AG09319 (cell line): ENCODE measurements at places on chromosomes 3 and 15.
A peak's percentile ranks its signal among the peaks of the same experiment; 100 is the strongest.

- DNase-seq: peak; percentile 79
Observed at GRCh38 chr3:40299721-40300335, 9.7 kb upstream of the EIF1B start.

DNA sequence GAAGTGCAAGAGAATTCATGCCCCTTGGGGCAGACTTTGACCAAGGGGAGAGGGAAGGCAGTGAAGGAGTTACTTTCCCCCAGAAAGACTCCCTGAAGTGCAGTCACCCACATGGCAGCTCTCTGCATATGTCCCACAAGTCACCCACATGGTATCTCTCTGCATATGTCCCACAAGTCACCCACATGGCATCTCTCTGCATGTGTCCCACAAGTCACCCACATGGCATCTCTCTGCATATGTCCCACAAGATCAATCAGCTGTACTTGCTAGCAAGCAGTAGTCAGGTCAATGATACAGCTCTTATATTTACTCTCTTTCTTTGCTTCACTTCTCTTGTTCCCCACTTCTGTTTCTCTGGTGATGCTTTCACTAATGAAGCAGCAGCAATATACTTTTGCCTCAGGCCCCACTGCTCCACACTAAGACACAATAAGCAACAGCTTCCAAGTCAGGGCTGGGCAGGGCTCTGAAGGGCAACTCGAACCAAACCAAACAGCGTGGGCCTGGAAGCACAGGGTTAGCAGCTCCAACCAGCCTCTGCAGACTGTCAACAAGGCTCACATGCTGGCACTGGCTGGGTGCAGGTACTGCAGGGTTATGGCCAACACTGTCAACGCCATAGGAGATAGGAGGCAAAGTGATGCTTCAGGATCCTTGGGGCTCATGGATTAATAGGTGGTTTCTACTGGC, 46.7 kb downstream of the THBS1 start:
- DNase-seq: no peak

DNA sequence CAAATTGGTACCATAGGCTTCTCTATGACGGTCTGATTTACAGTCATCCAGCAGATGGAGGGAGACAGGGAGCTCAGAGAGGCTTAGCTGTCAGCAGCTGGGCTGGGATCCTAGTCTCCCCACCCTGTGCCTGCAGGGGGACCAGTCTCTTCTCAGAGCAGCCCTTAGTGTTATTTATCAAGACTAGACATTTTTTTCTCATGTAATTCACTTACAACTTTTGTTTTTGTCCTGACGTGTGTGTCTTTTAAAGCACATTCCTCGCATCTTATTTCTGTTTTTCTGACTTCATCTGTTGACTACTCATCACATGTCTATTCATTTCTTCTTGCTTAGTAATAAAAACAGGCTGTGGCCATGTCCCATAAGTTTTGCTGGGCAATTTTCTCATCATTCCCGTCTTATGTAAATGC, 116.1 kb downstream of the KLF13 start:
- peak; percentile 57 for DNase-seq

GRCh38 chr3:49593041-49593440, 38.8 kb downstream of the BSN start:
- DNase-seq: no peak

- DNase-seq: peak; percentile 25
Observed at GRCh38 chr3:189724356-189724755, 93.2 kb downstream of the TP63 start.

- DNase-seq: no peak
Observed at GRCh38 chr15:66661432-66662096, 40.5 kb upstream of the SMAD6 start.

GRCh38 chr3:189702066-189702646, 71.0 kb downstream of the TP63 start:
- DNase-seq: no peak

GRCh38 chr15:99509686-99510461, 55.9 kb upstream of the MEF2A start:
- DNase-seq: no peak

DNA sequence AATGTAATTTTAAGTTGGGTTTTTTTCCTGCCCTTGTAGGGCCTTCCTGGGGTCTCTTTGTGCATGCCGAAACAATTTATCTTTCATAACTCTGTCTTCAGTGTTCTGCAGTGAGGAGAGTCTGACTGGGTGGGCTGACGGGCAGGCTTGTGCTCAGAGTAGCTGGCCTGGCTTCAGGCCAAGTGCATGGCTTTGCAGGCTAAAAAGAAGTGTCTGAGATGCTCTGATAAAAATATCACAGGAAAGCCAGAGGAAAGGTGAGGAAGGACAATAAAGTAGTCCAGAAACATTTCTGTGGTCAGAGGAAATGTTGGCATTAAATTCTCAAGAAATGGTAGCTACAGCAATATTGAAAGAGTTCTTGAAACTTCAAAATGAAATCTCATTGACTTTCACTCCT, 25.5 kb downstream of the ST3GAL6 start:
- no peak for DNase-seq

DNA sequence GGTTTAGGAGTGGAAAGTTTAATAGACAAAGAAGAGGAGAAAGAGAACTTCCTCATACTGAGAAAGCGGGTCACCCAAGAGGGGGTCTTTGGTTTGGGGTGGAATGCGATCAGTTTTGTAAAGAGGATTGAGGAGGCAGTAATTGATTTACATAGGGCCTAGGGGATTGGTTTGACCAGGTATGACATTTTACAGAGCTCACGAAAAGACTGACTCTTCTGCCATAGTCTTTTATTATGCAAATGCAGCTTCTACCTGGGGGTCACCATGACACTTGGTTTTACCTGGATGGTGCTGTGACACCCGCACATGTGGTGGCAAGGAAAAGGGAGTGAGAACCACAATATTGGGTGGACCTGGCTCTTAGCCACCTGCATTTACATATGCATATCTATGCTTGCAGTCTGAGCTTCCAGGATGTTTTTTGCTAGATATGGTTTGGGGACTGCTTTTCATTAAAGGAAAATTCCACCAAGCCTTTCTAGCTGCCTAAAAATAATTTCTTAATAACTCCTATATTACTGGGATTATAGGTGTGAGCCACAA, 6.9 kb upstream of the NME9 start:
- DNase-seq: no peak

- DNase-seq: no peak
Observed at GRCh38 chr3:113245761-113246161, 34.4 kb downstream of the BOC start.

DNA sequence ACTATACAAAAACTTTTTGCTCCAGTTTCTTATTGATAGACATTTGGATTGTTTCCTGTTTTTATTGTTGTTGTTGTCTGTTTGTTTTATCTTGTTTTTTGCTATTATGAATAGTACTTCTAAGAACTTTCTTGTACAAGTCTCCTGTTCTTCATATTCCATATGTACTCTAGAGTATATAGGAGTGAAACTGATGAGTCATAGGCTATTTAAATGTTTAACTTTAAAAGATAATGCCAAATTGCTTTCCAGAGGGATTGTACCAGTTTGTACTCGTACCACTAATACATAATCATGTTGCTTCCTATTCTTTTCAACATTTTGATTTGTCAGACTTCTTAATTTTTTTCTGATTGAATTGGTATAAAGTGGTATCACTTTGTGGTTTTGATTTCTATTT, 19.6 kb downstream of the LRRC49 start:
- no peak for DNase-seq

- no peak for DNase-seq
Observed at GRCh38 chr3:37024092-37024491, 30.8 kb downstream of the MLH1 start.

DNA sequence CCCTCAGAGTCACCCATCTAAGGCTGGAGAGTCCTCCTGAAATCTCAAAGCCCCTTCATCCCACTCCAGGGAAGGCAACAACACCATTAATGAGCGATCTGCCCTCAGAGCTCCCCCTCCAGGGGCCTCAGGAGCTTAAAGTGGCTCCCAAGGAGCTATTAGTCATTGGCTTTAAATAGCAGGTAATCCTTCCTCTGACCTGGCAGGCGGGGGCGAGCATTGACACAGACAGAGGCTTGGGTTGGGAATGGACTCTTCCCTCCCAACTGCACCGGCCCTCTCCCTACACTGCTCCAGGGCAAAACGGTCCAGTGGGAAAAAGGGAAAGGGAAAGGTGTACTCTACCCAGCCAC, 1.4 kb downstream of the MFGE8 start:
- no peak for DNase-seq

GRCh38 chr3:107943786-107944523, 146.9 kb downstream of the CD47 start:
- no peak for DNase-seq

DNA sequence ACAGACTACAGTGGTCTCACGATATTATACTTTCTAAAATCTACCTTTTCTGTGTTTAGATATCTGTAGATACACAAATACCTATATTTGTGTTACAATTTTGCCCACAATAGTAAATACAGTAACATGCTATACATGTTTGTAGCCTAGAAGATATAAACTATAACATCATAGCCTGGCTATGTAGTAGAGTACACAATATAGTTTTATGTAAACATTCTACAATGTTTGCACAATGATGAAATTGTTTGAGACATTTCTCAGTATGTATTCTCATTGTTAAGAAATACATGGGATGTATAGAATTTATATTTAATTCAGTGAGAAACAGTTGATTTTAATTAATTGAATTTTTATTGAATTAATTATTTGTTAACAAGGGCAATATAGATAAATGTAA, 1367.0 kb downstream of the OTOL1 start:
- DNase-seq: no peak

GRCh38 chr3:98035208-98035607, at the start of gene GABRR3:
Gene GABRR3, minus strand, starts transcription at chr3:98035315. Its CDS starts 328 bp downstream, at chr3:98034987.
- no peak for DNase-seq

- DNase-seq: no peak
Observed at GRCh38 chr15:77603611-77604336, 28.9 kb downstream of the LINGO1 start.

DNA sequence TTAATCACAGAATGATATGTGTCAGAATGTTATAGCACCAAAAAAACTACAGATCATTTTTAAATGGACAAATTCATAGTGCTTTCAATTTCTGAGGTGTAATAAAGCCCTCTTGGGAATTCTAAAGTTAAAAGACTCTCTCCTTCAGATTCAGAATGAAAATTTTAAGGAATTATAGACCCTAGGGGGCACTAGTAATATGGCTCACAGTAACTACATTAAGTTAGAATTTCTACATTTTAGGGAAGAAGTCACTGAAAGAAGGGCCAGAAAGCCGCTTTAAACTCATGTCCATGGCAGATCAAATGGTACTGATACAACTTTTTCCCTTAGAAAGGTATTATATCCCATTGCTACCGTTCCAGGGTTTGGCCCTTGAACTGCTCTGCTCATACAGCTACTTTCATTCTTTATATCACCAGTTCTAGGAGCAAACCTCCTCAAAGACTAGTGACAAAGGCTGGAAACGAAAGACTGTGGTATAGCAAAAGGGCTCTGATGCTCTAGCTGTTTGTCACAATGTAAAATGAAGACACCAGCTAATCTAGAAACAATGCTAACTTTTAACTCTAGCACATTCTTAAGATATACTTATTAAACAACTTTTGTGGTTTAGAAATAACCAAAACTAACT, 18.1 kb downstream of the DAZL start:
- no peak for DNase-seq

DNA sequence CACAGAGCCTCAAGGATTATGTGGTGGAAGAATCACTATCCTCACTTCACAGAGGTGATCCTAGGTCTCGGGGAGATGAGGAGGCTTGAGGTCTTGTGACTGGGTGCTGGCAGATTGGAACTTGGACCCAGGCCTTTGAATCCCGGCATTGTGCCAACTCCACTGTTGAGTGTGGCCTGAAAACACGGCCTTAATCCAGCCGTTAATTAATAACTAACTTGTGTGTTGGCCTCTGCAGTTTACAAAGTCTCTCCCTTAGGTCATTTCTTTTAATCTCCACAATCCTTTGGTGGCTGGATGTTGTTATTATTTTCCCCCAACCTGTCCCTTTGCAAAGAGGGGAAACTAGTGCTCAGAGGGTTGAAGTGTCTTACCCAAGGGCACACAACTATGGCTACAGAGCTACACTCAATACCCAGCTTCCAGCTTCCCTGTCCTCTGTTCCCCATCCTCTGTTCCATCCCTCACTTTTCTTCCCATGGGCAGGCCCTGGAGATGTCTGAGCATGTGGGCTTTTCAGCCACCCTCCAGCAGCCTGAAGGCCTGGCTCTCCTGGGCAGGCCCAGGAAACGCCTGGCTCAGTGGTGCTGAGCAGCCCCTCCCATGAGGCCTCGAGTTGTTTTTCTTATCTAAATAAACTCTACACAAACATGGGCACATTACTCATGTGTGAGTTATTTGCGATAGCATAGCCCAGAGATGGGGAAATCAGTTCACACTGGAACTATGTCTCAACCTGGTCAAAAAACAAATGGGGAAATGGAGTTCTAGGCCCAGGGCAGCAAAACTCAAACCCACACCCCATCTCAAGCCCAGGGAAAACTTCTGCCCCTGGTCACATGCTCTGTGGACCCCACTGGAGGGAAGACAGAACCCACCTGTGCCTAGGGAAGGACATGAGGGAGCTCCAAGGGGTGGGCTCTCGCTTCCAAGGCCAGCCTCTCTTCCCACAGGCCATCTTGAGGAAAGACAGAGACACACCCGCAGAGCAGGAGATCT, 16.8 kb upstream of the SMAD3 start:
- DNase-seq: peak; percentile 77

DNA sequence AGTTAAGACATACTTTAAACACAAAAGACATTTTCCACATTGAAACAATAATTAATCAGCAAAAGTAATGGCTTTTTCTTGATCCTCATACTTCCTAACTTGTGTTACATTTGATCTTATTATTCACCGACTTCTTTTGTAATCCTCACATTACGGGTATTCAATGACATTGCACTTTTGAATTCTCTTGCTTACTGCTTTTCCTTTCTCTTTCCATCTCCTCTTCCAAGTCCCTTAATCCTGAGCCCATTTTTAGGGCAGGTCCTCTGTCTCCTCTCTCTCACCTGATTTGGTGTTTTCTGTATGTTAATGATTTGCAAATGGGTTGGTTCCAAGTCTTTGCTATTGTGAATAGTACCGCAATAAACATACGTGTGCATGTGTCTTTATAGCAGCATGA, 48.5 kb upstream of the RAP2B start:
- no peak for DNase-seq

DNA sequence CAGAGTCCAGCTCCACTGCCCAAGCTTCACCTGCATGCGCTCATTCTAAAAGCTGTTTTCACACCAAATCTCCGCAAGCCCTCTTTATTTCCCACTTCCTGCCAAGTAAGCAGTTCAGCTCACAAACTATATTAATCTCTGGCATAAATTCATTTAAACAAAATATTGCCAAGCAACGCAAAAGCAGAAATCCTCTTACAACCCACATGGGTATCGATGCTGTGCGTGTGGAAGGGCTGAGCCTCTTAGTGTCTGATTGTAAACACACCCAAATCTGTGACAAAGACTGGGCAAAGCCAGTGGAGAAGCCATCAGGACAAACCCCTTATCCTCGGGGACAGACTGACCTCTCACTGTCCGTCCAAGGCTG, 124.3 kb upstream of the ATP2B2 start:
- no peak for DNase-seq

DNA sequence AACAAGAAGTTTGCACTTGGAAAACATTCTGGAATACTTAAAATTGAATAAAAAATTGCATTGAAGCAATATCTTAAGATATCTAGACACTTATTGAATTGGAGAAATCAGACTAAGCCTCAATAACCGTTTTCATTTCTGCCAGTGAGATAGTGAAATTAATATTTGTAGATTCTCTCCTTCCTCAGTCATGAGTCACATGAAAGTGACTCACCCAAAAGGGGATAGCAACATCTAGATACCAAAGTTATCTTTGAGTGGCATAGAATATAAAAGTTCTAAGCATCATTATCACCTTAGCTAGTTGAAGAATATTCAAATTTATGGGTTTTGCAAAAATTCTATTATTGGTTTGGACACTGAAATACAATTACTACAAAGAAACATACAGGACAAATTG, 614.8 kb upstream of the ZNF717 start:
- no peak for DNase-seq
